ENCODE measurements at places on chromosomes 11 and 22.

GRCh38 chr22:49903322-49904039 is 14.8 kb downstream of the ALG12 start:
- no peak for DNase-seq

GRCh38 chr22:32596471-32596870 is 121.9 kb downstream of the FBXO7 start:
- no peak for DNase-seq

GRCh38 chr22:49838771-49839717 is 11.4 kb upstream of the BRD1 start:
- DNase-seq: peak; percentile 98

DNA sequence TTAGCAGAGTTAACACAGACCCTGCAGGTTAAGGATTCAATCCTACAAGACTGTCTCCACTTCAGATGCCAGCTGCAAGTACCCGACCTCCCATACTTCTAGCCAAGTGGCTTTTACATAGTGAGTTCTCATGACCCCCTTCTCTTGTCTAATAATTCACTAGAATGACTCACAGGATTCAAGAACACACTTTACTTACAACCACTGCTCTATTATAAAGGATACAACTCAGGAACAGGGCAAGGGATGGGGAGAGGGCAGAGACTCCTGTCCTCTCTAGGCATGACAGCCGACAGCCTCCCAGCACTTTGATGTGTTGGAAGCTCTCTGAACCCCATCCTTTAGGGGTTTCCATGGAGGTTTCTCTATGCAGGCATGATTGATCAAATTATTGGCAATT is 60.0 kb downstream of the MYO18B start:
- no peak for DNase-seq

- DNase-seq: no peak
These were observed 38.2 kb upstream of the ABTB2 start for GRCh38 chr11:34395916-34396550.

DNA sequence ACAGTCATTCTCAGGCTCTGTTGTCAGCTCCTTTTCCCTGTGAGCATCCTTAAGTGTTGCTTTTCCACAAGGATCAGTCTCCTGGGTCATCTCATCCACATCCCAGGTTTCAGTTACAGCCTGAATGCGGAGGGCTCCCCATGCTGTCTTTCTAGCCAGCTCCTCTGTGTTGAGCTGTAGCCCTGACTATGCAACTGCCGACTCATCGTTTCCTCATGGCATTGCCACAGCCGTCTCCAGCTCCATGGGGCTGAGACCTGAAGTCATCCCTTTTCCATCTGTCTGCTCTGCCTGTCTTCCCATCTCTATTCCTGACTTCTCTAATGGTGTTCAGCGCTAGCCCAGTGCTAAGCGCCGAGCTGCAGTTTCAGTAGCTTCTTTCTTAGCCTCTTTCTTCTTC is 11.8 kb downstream of the SAMM50 start:
- no peak for DNase-seq

DNA sequence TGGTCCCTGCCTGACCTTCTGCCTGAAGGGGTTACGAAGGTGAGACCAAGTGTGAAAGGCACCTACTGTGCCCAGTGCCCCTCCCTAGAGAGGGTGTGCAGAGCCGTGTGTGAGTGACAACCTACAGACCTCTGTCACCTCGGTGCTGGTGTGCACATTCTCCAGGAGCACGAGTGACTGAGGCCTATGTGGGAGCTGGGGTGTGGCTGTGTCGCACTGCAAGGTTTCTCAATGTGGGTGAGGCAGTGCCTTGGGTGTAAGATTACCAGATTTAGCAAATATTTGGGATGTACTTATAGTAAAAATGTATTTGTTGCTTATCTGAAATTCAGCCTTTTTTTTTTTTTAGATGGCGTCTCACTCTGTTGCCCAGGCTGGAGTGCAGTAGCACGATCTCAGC is 5.6 kb downstream of the STARD10 start:
- DNase-seq: no peak

- no peak for DNase-seq
These were observed 3.0 kb downstream of the RASSF10 start for GRCh38 chr11:13012056-13012661.

DNA sequence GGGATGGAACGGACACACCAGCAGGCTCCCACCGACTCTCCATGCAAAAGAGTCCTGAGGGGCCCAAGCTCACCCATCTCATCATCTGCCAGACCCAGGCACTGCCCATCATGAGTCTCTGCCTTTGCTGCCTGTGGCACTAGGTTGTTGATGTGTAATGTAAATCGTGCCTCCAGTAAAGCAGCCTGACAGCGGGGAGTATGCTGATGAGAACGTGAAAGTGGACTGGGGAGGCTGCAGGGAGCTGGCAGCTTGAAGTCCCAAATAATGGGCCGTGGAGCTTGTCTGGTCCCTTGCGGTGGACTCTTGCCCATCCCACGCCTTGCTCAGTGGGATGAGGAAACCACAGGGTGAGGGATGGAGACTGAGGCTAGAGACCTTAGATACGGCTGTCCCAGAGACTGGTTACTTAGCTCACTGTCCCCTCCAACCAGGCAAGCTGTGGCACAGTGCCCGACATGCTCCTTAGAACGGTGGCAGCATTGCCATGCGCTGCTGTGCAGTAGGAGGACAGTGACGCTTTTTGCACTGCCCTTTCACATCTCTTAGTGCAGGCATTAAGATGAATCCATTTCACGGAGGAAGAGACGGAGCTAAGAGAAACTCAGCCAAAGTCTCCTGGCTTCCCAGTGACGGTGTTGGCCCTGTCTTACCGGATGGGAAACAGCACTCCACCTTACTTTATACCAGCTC is 39.6 kb upstream of the PLET1 start:
- no peak for DNase-seq

- no peak for DNase-seq
These were observed 1.0 kb downstream of the DNHD1 start for GRCh38 chr11:6498121-6498520.

GRCh38 chr22:49503321-49503720 is 324.4 kb downstream of the BRD1 start:
- no peak for DNase-seq
